HEK293T (cell line): ENCODE measurements at places on chromosomes 12 and 14.

DNA sequence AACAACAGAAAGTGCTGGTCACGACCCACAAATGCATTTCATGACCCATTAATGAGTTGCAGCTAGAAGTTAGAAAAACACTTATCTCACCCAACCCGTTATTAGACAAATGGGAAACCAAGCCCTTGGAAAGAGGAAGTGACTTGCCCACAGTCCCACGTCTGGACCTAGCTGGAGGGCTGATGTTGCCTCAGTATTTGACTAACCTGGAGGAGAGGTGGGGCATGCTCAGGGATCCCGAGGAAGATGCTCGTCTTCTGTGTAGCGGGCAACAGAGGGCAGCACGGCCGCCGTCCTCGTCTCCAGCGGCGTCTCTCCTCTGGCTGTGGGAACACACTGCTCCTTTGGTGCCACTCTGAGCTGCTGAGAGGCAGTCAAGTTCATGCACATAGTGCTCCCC lies 12.7 kb downstream of the CCND2 start:
- no peak for DNase-seq

- no peak for DNase-seq
Measured at GRCh38 chr14:97080991-97081390, 283.8 kb downstream of the VRK1 start.

DNA sequence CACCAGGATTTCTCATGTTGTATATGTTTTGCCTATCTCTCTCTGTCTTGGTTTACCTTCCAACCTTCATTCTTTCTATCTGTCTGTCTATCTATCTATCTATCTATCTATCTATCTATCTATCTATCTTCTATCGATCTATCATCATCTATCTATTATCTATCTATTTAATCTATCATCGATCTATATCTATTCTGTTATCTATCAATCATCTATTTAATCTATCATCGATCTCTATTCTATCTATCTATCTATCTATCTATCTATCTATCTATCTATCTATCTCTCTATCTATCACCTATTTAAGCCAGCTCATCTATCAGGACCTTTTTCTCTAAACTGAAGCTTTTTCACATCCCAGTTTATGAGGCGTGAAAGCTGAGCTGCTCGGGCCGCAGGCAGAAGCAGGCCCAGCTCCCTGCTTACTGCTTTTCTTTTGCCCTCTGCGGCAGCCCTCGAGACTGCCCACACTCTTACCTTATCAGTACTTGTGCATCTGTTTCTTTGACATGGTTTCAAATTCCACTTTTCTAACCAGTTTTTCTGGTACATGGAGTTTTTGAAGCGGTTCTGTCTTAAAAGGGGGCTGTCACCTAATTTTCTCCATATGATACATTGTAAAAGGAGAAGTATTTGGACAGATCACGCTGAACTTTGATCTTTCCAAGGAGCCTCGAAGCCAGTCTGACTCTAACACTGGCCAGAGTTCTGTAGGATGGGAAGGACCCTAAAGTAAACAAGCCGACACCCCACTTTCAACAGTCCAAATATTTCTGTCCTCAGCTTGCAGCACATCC lies 44.4 kb upstream of the GSG1 start:
- no peak for DNase-seq

- DNase-seq, result no peak
Measured at GRCh38 chr14:53606203-53606602, 350.4 kb downstream of the BMP4 start.

DNA sequence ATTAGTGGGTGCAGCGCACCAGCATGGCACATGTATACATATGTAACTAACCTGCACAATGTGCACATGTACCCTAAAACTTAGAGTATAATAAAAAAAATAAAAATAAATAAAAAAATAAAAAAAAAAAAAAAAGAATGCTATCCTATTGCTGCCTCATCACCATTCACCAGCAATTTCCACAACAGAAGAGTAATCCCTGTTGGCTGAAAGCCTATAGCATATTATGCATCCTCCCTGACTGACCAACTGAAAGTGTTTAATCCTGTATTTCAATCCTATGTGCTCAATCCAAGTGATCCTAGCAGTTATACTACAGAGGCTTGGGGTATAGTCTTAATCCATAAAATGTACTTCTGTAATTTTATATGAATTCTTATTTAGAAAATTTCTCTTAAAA lies 18.5 kb downstream of the DICER1 start:
- no peak for DNase-seq

- no peak for DNase-seq
Measured at GRCh38 chr14:84535484-84535883, 994.5 kb upstream of the FLRT2 start.

- no peak for DNase-seq
Measured at GRCh38 chr12:2453761-2454090, 341.0 kb upstream of the FKBP4 start.

GRCh38 chr14:23174296-23175184 lies 8.9 kb downstream of the SLC7A8 start:
- DNase-seq, result no peak

- DNase-seq, result no peak
Measured at GRCh38 chr14:101077481-101078074, 174.1 kb upstream of the RTL1 start.

GRCh38 chr14:95227279-95227860 lies 70.0 kb upstream of the DICER1 start:
- DNase-seq, result peak; percentile 53

DNA sequence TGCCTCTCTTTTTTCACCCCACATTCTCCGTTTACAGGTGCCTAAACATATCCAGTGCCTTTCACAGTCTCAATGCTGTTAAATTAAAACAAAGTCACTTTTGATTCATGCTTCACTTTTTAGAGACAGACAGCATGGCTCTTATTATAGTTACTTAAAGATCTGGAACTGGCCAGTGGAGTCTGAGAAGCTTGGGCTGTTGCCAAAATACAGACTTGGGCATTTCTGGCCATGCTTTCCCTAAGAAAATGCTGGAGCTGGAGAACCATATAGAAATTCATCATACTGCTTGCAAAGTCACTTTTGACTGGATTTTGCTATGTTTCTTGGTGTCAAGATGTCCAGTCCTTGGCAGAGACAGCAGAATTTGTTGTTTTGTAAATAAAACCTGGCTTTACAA lies 12.2 kb upstream of the GPR68 start:
- no peak for DNase-seq

GRCh38 chr12:64452559-64453329 lies 824 bp downstream of the TBK1 start:
- peak; percentile 18 for DNase-seq

GRCh38 chr14:21023817-21024584 lies 860 bp downstream of the NDRG2 start:
- DNase-seq, result no peak

GRCh38 chr14:56795284-56795622 lies 15.0 kb downstream of the OTX2 start:
- DNase-seq, result no peak

GRCh38 chr14:29820785-29821184 lies 106.9 kb downstream of the PRKD1 start:
- DNase-seq, result no peak

GRCh38 chr12:93047118-93047517 lies 118.0 kb upstream of the EEA1 start:
- no peak for DNase-seq

DNA sequence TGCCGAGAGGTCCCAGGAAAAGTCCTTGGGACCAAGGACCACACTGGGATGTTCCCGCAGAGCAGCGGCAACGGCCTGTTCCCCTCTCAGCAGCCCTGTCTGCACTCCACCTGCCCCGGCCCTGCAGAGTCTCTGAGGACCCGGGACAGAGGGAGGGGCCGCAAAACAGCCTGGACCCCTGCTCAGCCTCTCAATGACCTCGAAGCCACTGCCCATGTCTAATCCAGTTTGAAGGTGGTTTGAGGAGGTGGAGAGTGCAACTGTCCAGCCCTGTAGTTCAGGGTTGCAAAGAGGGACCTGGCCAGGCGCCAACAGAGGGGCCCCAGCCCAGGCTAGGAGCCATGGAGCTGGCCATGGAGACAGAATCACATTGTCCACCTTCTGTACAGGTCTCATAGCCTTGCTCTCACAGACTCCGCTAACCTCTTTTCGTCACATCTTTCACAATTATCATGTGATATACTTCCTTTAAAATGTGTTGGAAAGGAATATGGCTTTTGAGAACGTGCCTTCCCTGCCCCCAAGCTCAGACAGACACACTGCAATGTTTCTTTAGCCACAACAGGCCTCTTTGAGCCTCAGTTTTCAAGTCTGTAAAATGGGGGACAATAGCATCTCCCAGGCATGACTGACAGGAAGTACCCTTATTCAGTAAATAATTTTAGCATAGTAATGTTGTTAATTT lies 49.3 kb downstream of the ACTN1 start:
- DNase-seq, result no peak

DNA sequence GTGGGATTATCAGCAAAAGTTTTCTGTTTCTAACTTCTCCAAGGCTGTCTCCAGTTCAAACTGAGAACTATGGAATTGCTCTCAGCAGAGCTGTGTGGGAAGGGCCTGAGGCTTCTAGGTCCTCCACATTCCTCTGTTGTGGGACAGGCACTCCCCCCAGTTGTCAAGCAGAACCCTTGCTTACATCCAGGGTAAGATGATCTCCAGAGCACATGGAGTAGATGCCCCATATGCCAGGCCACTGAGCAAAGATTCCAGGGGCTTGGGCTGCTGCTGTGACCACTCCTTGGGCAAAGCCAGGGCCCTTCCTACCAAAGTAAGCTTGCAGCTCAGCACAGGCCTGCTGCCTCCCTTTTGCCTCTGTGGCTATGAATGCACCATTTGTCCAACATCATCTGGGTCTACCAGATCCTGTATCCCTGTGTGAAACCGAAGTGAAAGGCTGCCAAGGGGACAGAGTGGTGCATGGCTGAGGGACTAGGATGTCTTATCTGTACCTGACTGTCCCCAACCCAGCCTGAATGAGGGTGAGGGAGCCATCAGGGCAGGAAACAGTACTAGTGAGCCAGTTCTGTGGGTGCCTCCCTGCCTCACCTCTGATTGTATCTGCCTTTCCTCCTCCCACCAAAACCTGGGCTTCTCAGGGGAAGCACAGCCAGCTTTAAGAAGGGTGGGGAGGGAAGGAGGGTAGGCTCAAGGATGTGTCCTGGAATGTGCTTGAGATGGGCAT lies 13.1 kb upstream of the ESPL1 start:
- no peak for DNase-seq

- DNase-seq, result no peak
Measured at GRCh38 chr14:56770512-56770911, 39.8 kb downstream of the OTX2 start.

DNA sequence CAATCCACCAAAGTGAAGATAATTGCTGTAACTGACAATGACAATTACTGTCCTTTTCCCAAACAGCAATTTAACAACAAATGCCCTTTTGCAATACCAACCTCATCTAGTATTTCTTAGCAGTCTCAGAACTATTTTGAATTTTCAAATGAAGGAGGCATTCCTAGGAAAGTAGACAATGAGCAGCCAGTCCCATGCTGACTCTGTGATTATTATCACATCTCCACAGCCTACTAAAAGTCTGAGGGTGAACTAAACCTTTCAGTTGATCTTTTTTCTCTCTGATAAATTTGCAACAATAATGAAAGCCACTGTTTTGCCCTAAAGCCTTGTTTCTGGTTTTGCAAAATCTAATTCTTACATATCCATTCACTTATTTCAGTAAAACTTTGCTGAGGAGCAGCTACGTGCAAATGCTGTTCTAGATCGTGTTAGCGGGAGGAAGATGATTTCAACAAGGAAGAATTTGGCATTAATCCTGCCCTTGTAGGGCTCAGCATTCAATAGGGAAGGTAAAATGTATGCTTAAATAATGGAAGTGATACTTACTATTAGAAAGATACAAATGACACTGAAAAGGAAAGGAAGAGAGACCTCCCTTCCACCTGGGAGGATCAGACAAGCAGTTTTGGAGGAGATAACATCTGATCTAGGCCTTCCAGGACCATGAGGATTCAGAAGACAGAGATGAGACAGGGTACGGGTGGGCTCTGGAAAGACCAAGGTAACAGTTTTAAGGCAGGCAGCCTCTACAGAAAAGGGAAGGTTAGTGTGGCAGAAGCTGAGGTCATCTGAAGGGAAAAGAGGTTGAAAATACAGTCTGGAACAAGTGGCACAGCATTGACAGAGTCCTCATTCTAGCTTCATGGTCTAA lies 47.4 kb downstream of the SLC38A1 start:
- DNase-seq, result no peak

GRCh38 chr14:100532154-100532861 lies 54.9 kb downstream of the BEGAIN start:
- no peak for DNase-seq

DNA sequence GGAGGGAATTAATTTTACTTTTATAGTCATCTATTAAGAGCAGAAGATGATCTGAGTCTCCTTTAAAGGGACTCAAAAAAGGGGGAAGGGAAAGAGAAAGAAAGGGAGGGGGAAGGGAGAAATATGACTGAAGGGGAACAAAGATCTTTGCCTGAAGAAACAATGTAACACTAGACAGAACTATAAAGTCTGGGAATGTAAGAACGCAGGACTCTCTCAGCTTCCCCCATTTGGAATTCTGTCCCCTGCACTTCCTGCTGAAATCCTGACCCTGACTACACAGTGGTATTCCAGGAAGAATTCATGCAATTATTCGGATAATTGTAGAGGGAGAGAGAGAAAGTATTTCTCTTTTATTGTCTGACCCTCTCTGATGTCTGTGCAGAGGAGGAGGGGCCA lies 8.6 kb upstream of the HOXC11 start:
- no peak for DNase-seq

DNA sequence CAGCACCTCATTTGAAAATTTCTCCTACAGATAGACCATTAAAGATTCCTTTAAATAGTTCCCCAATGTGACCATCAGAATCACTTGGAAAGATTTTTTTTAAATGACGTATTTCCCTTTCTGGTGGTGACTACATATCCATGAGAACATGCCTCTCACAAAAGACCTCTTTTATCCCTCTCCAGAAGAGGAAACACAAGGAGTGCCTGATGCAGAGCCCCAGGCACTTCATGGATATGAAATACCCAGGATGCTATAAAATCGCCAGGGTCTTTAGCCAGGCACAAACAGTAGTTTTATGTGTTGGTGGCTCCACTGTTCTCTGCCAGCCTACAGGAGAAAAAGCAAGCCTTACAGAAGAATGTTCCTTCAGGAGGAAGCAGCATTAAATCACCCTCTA lies 97.1 kb downstream of the ETNK1 start:
- DNase-seq, result no peak

GRCh38 chr14:87690076-87690613 lies 302.8 kb downstream of the GALC start:
- DNase-seq, result no peak

DNA sequence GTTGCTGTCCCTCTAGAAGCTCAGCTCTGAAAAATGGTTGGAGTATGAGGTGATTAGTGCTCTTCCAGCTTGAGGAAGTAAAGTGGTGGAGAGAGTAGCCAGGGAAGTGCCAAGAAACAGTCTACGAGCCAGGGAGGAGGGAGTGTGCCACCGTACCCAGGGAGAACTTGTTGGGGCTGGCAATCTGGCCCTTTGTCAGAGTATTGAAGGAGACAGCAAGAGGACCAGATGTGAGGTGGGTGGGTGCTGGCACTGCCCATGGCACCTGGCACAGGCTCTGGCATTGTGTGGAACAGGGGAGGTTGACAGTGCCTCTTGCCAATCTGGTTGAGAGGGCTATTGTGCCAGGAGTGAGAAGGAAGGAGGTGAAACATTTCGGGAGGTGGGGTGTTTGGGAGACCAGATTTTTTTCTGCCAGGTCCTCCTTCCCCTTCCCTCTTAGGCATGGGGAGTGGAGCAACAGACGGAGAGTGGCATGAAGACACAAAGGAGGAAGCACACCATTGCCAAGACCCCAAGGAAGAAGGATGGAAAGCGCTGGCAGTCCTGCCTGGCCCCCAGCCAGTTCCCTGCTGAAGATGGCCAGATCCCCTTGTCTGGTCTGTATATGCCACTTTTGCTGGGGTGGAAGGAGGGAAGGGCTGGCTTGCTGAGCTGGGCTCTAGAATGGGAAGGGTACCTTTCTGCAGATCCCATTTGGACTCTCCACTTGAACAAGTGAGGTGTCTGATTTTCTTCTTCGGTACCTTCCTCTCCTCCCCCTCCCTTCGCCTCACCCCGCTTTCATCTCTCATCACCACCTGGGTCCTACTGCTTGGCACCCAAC lies 37.5 kb downstream of the ZFHX2 start:
- DNase-seq, result no peak
